Activated naive CD4-positive, alpha-beta T cell treated with anti-CD3 and anti-CD28 coated beads, Interleukin-2, amount 10 ng/mL, durations not matched to agents 7 days and 5 days (primary cell): ENCODE measurements at places on chromosomes 11 and 22.
A peak's percentile ranks its signal among the peaks of the same experiment; 100 is the strongest.

- no peak for DNase-seq
Measured at GRCh38 chr11:88411265-88411664, 73.7 kb upstream of the CTSC start.

GRCh38 chr11:110296226-110297075, at the start of gene RDX:
TSS of gene RDX (minus strand) at chr11:110296614. CDS start at chr11:110279692, 16,922 bp downstream.
- DNase-seq: peak; percentile 67

GRCh38 chr11:117716521-117717440, 80.2 kb downstream of the DSCAML1 start:
- no peak for DNase-seq

GRCh38 chr22:45009606-45010531, at the start of gene PHF21B:
TSS of gene PHF21B (minus strand) at chr22:45010005. CDS start at chr22:45009549, 456 bp downstream.
- peak; percentile 36 for DNase-seq
